ENCODE measurements at places on chromosomes 4 and X. TPM values are rescaled to one million over a fixed set of nuclear protein-coding genes. Genes with fewer than 3 reads are reported as not detected.

The KCTD8 gene
- 0.34 TPM for total RNA-seq

The DCUN1D4 gene
- 35.6 TPM for total RNA-seq

- H3K4me3 ChIP-seq, result no peak overlapping the region
- no peaks in the 10 kb centered on the region for H3K36me3 ChIP-seq
- H3K4me1 ChIP-seq, result peaks cover 7% of the 10 kb centered on the region
- no peak overlapping the region for H3K27ac ChIP-seq
- H3K27me3 ChIP-seq, result no peaks in the 10 kb centered on the region
- no peak for DNase-seq
Measured at GRCh38 chr4:156312261-156312847, 358.7 kb upstream of the CTSO start.

- H3K27ac ChIP-seq, result no peak overlapping the region
- H3K36me3 ChIP-seq, result no peaks in the 10 kb centered on the region
- DNase-seq, result no peak
- peaks cover 7% of the 10 kb centered on the region for H3K4me1 ChIP-seq
- no peaks in the 10 kb centered on the region for H3K27me3 ChIP-seq
Measured at GRCh38 chr4:103994059-103994458, 274.3 kb upstream of the TACR3 start.

- H3K27ac ChIP-seq, result no peak overlapping the region
- no peaks in the 10 kb centered on the region for H3K36me3 ChIP-seq
- H3K4me3 ChIP-seq, result no peak overlapping the region
- peaks cover 2% of the 10 kb centered on the region for H3K4me1 ChIP-seq
- no peaks in the 10 kb centered on the region for H3K27me3 ChIP-seq
Measured at GRCh38 chr4:76035141-76035540, 729 bp downstream of the CXCL11 start.

DNA sequence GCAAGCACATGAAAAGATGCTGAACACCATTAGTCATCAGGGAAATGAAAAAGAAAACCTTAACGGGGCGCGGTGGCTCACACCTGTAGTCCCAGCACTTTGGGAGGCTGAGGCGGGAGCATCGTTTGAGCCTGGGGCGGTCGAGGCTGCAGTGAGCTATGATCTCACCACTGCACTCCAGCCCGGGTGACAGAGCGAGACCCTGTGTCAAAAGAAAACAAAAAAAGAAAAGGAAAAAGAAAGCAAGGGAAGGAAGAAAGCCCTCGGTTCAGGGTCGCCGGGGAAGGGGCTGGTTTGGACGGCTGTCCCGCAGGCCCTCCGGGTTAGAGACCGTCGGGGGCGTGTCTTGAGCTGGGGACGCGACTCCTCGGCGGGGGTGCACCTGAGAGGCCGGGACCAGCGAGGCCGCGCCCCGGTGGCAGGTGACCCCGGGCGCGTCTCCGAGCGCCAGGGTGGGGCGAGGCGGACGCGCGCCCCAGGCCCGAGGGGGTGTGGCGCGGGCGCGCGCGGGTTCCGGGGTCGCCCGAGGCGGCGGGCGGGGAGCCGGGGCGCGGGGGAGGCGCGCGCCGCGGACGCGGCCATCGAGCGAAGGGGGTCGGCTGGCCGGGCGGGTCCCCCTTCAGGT, 478 bp upstream of the PLXNA3 start:
- H3K27me3 ChIP-seq, result no peaks in the 10 kb centered on the region
- H3K4me3 ChIP-seq, result peak overlapping the region; percentile 62

DNA sequence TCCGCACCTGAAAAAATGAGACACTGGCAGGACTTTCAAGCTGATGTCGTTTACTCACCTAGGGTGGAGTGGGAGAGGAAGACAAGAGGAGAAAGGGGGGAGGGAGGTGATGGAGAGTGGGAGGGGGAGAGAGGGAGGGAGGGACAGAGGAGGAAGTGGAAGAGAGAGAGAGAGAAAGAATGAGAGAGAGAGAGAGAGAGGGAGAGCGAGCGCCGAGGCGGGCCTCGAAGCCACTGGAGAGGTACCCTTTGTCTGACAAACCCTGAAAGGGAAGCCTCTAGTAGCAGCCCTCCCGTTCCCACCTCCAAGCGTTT, 296 bp upstream of the ADGRL3 start:
- no peaks in the 10 kb centered on the region for H3K36me3 ChIP-seq
- no peak for DNase-seq
- H3K27me3 ChIP-seq, result peaks cover 37% of the 10 kb centered on the region
- H3K4me3 ChIP-seq, result peak overlapping the region; percentile 67
- H3K4me1 ChIP-seq, result peaks cover 29% of the 10 kb centered on the region

- no peak overlapping the region for H3K27ac ChIP-seq
- H3K4me3 ChIP-seq, result peak overlapping the region; percentile 59
- H3K36me3 ChIP-seq, result no peaks in the 10 kb centered on the region
- peaks cover 14% of the 10 kb centered on the region for H3K4me1 ChIP-seq
Measured at GRCh38 chr4:56530269-56531148, 24.9 kb downstream of the ARL9 start.

- peak overlapping the region; percentile 95 for H3K27ac ChIP-seq
- no peaks in the 10 kb centered on the region for H3K27me3 ChIP-seq
- no peak for DNase-seq
- no peaks in the 10 kb centered on the region for H3K36me3 ChIP-seq
Measured at GRCh38 chrX:71533516-71533850, 579 bp downstream of the OGT start.

DNA sequence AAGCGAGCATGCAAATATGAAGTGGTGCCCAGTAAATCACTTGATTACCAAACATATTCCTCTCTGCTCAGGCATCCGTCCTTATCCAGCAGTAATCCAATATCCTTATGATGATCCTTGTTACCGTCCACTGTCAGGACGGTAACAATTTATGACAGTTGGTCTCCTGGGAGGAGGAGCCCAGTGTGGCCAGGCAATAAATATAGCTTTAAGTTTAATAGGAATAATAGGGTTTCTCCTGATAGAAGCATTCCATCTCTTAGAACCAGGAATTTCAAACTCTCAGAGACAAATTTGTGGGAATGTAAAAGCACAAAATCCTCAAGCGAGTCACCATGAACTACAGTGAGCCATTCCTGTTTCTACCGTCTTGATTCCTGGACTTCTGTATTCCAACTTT, 171.2 kb upstream of the IL15 start:
- H3K27me3 ChIP-seq, result no peaks in the 10 kb centered on the region
- H3K36me3 ChIP-seq, result no peaks in the 10 kb centered on the region
- DNase-seq, result no peak
- no peak overlapping the region for H3K4me3 ChIP-seq
- H3K4me1 ChIP-seq, result no peaks in the 10 kb centered on the region
